Foreskin fibroblast (primary cell): ENCODE measurements at places on chromosomes 6 and 20.

GRCh38 chr6:15421945-15422733 is 176.3 kb downstream of the JARID2 start:
- DNase-seq = no peak

GRCh38 chr6:3090013-3090412 is 21.7 kb downstream of the RIPK1 start:
- DNase-seq = peak; percentile 21

GRCh38 chr20:39242614-39243013 is 280.5 kb downstream of the DHX35 start:
- no peak for DNase-seq

DNA sequence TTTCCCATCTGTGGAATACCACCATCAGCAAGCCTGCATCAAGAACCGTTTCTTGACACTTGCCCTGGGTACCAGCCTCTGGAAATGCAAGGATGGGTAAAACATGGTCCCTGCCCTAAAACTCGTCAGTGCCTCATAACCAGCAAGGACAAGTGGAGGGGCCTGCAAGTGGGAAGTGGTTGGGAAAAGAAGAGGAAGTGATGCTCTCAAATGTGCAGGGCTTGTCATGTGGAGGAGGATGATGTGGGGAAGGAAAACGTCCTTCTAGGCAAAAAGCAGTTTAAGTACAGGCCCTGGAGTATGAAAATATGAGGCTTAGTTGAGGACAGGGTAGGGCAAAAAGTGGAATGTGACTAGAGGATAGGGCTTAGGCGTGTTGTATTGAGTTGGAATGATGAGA is 19.0 kb downstream of the RREB1 start:
- no peak for DNase-seq

GRCh38 chr20:61238813-61239212 is 13.2 kb upstream of the CDH4 start:
- DNase-seq = no peak

DNA sequence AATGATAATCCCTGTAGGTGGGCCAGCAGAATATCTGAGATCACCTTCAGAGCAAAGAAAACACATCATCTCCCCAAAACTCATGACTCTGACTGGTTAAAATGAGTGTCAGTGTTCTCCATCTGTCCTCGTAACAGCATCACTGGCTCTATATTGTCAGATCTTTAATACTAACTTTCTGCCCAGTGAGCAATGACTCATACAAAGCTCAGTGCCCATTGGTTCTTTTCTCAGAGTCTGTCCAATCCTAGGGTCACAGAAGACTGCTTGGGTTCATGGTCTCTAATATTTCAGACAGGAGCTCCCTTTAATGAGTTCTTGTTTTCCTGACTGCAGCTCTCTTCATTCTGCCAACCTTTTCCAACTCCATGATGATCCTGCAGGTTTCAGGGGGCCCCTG is 36.4 kb downstream of the HLA-DPB1 start:
- peak; percentile 79 for DNase-seq

GRCh38 chr6:139970591-139970991 is 596.1 kb upstream of the CITED2 start:
- no peak for DNase-seq

DNA sequence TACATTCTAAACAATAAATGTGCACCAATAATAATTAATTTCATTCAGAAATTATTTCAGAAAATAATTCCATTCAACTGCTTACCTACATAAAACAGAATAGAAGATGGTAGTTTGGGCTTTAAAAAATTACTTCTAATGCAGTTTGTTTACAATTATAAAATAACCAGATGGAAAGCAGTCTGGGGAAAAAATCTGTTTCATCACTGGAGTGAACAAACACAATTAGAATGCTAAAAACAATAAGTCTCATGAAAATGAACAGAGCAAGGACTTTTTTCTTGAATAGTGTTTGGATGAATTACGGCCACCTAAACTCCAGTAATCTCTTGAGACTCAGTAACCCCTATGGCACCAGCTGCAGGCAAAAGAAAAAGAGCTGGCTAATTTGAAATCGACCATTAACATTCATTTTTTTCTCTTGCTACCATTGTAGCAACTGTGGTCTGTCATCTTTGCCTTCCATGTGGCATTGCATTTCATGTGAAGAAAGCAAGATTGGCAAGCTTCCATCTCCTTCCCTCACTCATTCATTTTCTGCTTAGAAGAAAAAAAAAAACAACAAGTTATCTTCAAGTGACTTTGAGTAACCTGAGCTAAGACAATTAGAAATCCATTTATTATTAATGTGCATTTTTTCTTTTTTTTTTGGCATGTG is 88.4 kb upstream of the CEP85L start:
- no peak for DNase-seq

- DNase-seq = no peak
Observed at GRCh38 chr6:15509335-15509933, 153.4 kb downstream of the DTNBP1 start.

DNA sequence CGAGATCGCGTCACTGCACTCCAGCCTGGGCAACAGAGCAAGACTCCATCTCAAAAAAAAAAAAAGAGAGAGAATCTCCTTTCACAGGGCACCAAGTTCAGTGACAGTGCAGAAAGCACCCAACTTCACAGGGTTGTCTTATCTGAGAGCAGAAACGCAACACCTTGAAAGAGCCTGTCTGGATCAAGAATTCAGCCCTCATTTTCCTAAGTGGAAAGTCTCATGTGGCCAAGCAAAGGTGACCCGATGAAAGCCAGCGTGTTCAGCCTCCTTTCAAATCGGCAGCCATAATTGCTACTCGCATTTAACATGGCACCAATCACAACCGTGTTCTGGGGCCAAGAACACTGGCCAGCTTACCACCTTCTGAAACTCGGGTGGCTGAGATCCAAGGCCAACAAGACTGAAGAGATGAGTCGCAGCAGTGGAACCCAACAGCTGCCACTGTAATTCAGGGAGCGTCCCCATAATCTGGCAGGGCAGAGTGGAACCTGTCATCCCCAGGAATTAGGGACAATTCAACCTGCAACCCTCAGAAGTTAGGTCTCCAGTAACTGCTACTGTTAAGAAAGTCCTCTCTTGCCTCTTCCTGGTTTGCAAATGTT is 536.7 kb upstream of the JARID2 start:
- DNase-seq = peak; percentile 58

GRCh38 chr20:38192323-38192885 is 27.3 kb upstream of the TGM2 start:
- no peak for DNase-seq

DNA sequence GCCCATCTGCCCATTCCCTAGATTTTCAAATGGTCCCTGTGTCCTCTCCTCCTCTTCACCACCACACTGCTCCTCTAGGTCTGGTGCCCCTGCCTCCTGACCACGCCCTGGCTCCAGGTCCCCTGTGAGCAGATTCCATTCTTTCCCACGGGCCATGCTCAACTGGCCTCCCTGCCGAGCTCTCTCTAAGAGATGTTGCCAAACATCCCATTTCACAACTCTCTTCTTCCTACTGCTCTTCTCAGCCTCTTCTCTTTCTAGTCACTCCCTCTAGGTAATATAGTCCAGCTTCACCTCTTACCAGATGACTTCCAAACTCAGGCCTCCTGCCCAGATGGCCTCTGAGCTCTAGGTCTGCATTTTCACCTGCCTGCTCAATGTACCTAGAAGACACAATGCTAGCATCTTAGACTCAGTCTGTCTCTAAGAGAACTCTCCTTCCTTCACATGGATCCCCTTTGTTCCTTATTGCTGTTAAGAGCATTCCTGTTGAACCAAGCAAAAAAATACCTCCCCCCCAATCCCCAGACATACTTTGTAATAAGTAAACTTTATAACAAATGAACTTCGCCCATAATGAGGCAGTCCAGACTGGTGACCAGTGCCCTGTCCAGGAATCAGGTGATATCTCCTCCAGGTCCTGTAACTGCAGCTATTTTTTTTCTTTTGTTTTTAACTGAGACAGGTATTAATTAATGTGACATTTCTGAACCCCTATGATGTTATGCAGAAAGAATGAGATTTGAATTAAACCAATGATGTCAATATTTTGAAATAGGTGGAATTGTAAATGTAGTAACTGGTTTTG is 79.0 kb downstream of the LYRM4 start:
- no peak for DNase-seq

- no peak for DNase-seq
Observed at GRCh38 chr6:165729307-165729936, 66.4 kb upstream of the PDE10A start.

DNA sequence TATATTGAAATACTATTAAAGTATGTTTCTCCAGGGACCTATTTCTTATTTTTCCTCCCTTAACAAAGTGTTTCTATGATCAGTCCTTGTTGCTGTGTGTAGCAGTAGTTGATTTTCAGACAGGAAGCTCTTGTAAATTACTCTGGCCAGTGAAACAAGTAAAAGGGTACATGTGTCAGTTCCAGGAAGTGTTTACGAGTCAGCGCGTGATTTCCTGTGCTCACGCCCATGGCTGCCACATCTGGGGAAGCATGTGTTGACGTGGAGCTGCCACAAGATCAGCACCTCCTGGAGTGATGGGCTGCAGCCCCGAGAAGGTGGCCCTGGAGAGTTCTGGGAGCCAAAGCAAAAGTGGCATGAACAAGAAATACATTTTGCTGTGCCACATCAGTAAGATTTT is 38.6 kb upstream of the GGTLC1 start:
- DNase-seq = no peak

GRCh38 chr6:20680697-20681165 is 146.5 kb downstream of the CDKAL1 start:
- no peak for DNase-seq

DNA sequence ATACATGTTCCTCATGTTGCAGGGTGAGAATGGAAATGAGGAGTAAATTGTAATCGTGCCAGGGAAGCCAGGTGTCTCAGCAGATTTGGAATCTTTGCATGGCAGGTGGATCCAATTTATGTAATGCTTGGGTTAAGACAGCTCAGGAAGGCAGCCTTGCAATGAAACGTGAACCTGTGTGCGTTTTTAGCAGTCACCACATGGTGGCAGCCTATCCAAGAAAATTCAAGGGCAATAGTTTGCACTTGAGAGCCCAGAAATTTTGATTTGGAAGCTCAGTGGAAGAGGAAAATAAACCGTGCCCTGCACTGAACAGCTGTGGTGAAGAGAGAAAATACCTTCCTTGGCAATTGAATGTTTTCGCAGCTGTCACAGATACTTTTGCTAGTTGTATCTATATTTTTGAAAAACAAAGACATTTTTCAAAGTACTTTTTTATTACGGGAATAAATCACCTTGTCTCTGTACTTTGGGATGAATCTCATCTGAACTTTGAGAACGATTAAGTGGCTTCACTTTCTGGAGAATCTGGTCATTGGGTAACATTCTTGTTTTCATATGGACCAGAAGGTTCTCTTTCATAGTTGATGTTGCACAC is 26.5 kb downstream of the MTHFD1L start:
- peak; percentile 90 for DNase-seq

- no peak for DNase-seq
Observed at GRCh38 chr6:11853678-11854407, 75.2 kb upstream of the ADTRP start.

GRCh38 chr6:85406641-85407075 is 43.2 kb upstream of the NT5E start:
- no peak for DNase-seq

GRCh38 chr6:12001004-12001705 is 11.0 kb upstream of the HIVEP1 start:
- DNase-seq = no peak

GRCh38 chr6:118679327-118679901 is 28.0 kb upstream of the CEP85L start:
- peak; percentile 44 for DNase-seq

DNA sequence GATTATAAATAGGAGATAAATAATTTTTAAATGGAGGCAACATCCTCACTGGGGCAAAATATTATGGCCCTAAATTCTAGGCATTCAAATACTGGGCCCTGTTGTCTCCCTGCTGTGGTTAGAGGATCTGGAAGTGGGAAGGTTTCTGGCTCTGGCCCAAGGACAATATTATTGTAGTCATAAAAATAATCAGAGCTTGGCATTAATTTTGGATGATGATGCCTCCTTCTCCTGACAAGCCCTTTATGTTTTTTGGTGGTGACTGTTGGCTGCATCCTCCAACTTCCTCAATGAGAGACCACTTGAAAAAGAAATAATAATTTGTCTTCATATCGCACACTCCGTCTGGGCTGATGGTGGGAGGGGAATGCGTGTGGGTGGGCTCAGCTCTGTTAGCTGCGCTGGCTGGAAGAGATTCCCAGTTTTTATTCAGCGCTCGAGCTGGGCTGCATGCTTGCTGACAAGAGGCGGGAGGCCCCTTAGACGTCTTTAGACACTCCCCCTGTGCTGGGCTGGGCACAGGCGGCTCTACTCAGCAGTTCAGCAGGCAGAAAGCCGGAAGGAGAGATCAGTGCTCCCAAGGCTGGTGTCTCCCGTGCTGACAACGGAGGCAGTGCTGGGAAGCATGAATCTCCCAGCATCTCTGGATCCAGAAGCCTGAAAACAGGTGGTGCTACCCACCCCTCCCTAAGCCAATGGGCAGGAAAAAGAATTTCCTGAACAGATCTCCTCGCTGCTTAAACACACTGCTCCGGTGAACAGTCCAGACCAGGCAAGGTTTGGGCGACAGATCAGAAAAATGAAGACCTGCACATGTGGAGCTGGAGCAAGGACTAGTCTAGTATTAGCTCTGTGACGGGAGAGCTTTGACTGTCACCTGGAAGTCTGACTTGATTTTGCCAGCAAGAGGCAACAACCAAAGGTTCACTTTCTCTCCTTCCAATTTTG is 97.7 kb downstream of the SYCP2 start:
- peak; percentile 18 for DNase-seq

DNA sequence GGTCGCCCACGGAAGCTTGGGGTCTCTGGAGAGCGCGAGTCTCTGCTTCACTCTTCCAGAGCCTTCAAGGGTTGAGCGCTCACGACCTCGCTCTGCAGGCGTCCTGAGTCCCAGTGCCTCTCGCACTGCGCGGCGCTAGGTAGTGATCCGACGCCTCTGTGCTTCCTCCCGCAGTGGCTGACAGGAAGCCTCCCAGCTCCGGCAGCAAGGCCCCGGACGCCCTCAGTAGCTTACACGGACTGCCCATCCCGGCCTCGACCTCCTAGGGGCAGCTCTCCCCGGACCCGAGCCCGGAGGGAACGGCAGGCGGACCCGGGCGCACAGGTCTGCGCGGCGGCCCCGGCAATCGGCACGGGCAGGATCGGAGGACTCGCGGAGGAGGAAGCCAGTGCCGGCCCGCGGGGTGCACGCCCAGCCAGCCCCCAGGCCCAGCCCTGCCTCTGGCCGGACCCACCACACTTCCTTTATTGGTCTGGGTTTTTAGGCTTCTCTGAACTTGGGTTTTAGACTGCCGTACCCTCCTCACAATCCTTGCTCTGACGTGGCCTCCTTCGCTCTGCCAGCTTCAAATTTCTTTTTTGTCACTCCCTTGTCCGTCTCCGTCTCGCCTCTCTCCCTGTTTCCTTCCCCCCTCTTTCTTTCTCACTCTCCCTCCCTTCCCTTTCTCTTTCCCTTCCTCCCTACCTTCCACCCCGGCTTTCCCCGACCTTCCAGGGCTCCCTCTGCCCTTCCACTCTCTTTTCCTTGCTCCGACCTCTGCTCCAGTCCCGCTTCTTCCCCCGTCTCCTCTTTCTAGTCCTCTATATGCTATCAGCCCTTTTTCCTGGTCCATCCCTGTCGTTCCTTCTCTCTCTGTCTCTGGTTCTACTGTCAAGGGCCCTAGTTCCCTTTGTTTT is 9.1 kb downstream of the PAX1 start:
- DNase-seq = no peak

GRCh38 chr6:92989656-92990055 is 429.7 kb downstream of the EPHA7 start:
- DNase-seq = no peak

GRCh38 chr6:108766886-108767285 is 81.3 kb upstream of the ARMC2 start:
- no peak for DNase-seq
